ENCODE measurements at places on chromosomes 4 and X.

DNA sequence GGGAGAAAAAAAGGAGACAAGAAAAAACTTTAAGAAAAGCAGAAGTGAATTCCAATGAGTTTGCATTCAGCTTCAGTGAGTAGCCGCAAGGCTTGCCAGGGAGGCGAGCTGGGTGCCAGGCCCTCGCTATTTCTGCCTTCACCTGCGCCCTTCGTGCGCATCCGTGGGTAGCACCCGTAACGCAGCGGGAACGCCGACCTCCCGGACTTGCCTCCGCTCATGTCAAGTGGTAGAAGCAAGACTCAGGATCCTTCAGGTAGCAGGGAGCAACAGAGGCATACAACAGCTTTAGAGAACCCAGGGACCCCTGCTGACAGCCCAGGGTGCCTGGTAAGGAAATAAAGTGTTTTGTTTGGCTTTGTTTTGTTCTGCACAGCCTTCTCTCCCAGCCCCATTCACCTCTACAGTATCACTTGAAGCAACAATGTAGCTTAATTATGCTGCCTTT lies 140.0 kb upstream of the BCOR start:
- DNase-seq = no peak

DNA sequence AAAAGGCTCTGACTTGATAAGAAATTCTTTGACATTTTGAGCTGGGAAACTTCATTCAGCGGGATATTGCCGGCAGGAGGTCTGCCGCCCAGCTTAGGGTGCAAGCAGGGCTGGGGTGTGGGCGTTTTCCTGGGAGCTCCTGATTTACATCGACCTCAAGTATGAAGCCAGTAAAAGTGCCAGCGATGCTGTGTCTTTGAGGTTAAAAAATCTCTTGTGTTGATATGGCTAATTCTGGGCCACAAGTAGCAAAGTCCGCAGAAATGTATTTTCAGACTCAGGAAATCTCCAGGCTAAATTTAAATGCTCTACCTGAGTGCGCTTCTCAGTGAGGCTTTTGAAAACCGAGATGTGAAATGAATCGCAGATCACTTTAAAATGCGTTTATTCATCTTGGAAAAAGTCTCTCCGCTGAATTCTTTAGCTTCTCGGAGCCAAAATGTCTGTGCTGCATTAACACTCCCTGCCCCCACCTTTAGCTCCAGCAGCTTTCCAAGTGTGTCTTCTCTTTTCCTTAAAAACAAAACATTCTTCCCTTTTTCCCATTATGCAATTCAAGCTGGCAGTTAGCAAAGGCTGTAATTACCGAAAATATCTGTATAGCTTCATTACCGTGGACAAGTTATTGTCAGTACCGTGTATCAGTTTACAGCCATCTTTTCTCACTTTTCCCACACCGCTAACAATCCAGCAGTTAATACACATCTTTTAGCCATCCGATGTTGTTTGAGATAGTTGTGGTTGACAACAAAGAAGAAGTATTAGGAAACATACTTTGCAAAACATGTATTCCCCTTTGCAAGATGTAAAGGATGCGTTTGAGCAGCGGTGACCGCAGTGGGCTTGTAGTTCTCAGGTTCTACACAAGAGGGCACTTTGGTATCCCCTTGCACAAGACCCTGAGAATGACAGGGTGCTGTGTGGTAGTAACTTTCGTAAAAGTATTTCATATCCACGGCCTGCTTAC lies 136.0 kb upstream of the STX18 start:
- no peak for DNase-seq

- DNase-seq = no peak
Measured at GRCh38 chrX:78513971-78514738, 145.0 kb downstream of the RTL3 start.

GRCh38 chr4:176883108-176883550 lies 90.4 kb upstream of the VEGFC start:
- no peak for DNase-seq

DNA sequence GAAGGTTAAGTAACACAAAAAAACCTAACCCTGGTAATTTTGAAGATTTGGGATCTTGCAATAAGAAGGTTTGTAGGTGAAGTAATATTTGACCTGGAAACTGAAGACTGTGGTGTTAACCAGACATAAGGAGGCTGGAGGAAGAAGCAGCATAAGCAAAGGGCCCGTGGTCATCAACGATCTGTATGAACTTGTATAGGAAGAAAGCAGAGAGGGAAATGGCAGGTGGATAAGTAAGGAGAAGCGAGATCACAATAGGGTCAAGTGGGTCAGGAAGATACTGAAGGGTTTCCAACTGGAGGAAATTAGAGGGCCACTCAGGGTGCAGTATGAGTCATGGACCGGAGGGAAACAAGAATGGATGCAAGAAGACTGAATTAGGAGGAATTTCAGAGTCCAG lies 103.8 kb upstream of the SORBS2 start:
- DNase-seq = no peak

DNA sequence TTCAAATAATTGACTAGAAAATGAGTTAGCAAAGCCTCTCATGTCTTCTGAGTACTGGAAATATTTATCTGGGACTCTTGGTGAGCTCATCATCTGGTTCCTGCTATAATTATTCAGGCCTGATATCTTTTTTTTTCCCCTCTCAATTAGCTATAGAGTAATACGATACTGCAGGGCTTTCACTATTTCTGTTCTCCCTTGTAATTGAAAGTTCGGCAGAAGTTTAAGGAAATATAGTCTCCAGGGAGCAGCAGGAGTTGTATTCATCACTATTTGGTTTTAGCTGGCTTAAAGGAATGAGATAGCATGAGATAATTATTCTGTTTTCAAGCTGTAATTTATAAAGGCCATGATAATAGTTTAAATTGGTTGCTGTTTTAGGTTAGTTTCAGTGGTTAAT lies 378.6 kb upstream of the EPHA5 start:
- no peak for DNase-seq

DNA sequence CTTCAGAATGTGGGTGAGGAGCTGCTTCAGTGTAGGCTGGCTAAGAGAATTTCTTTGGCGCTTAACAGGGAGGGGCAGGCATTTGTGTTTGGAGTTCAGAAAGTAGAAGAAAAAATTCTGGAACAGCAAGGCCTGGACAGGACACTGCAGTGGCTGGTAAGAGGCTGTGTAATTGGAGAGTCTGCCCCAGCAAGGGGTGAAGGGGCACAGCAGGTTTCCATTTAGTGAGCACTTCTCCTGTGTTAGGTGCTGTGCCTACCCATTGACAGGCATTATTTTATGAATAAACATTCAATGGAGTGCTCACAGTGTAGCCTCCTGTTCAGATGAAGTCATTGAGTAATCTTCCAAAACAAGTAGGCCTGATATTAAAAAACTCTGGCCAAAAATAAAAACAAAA lies 10.7 kb upstream of the CPE start:
- no peak for DNase-seq

- DNase-seq = no peak
Measured at GRCh38 chr4:16993956-16994840, 95.8 kb upstream of the LDB2 start.

All from activated naive CD4-positive, alpha-beta T cell treated with anti-CD3 and anti-CD28 coated beads for 36 hours (primary cell).